Posterior vena cava (tissue), 2 donors: ENCODE measurements at places on chromosomes 3 and 15. TPM values are rescaled to one million over a fixed set of nuclear protein-coding genes. Genes with fewer than 3 reads are reported as not detected.

DNA sequence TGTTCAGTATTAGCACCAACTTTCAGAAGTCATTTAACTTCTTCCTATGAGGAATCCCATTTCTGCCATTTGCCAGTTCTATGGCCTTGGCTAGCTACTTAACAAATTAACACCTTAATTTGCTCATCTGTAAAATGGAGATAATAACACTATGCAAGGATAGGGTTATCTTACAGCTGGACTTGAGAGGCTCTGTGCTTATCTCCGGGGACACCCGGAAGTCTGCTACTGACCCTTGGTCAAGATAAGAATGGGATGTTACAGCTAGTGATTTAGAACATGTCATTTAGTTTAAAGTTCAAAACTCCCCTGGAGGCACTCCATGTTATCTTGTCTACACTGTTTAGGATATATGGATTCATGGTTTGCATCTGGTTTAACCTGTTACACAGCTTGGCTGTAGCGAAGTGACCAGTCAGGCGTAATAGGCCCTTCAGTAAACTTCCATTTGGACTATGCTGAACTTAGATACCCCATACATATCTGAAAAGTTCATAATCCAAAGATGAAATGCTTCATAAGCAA lies 156.0 kb upstream of the CD96 start:
- DNase-seq = no peak

- DNase-seq = no peak
These were observed 408 bp upstream of the ARPP21 start for GRCh38 chr3:35638980-35639253.

GRCh38 chr15:73957276-73957675 lies 31.0 kb downstream of the LOXL1 start:
- DNase-seq = peak; percentile 62

- peak; percentile 75 for DNase-seq
These were observed 59.9 kb downstream of the SMAD6 start for GRCh38 chr15:66761726-66762595.

- no peak for DNase-seq
These were observed 24.5 kb downstream of the BTLA start for GRCh38 chr3:112474796-112475195.

The RCCD1 gene
- total RNA-seq = 5.1 TPM

The ABI3BP gene
- 243 TPM for total RNA-seq

The ARHGEF26 gene
- total RNA-seq = 24.9 TPM

The SELENOT gene
- total RNA-seq = 118 TPM

The PP2D1 gene
- not detected for total RNA-seq
